ENCODE measurements at places on chromosomes 3 and 15.
A peak's percentile ranks its signal among the peaks of the same experiment; 100 is the strongest.

- no peak for DNase-seq
Observed at GRCh38 chr3:149547413-149547812, 72.9 kb downstream of the TM4SF4 start.

- no peak for DNase-seq
Observed at GRCh38 chr3:94734206-94734605, 671.3 kb downstream of the NSUN3 start.

- DNase-seq = no peak
Observed at GRCh38 chr15:71679223-71679792, 131.0 kb upstream of the NR2E3 start.

- peak; percentile 76 for DNase-seq
Observed at GRCh38 chr3:128068156-128068620, 16.0 kb downstream of the SEC61A1 start.

GRCh38 chr3:128492671-128493569 is at the start of gene GATA2:
Gene GATA2 (minus strand): TSS chr3:128493201. CDS start chr3:128487031, 6,170 bp downstream.
- DNase-seq = no peak

- no peak for DNase-seq
Observed at GRCh38 chr15:60124460-60125070, 120.5 kb downstream of the FOXB1 start.

DNA sequence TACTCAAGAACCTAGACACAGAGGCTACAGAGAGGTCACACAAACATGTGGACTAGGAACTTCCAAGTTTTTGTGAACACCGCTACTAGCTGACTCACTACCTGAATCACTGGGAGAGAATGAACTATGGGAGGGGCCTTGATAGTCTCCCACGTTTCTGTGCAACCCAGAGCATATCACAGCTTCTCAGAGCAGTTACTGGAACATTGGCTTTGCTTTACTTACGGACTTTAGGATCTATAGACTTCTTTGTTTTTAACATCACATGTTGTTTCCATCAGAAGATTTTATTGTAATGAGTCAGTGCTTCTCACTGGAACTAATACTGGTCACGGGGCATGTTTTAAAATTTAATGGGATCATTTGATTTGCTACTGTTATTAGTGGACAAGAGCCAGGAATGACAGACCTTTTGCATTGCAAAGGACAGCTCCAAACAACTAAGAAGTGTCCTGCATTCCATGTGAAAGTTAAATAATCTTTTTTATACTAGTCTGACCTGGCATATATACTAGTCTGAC is 35.6 kb downstream of the RTP4 start:
- DNase-seq = peak; percentile 99

- DNase-seq = no peak
Observed at GRCh38 chr15:34023907-34024306, 15.1 kb downstream of the AVEN start.

- DNase-seq = no peak
Observed at GRCh38 chr3:46477756-46478155, 13.1 kb upstream of the LTF start.

GRCh38 chr3:22939349-22939748 is 263.8 kb upstream of the UBE2E2 start:
- DNase-seq = peak; percentile 17

DNA sequence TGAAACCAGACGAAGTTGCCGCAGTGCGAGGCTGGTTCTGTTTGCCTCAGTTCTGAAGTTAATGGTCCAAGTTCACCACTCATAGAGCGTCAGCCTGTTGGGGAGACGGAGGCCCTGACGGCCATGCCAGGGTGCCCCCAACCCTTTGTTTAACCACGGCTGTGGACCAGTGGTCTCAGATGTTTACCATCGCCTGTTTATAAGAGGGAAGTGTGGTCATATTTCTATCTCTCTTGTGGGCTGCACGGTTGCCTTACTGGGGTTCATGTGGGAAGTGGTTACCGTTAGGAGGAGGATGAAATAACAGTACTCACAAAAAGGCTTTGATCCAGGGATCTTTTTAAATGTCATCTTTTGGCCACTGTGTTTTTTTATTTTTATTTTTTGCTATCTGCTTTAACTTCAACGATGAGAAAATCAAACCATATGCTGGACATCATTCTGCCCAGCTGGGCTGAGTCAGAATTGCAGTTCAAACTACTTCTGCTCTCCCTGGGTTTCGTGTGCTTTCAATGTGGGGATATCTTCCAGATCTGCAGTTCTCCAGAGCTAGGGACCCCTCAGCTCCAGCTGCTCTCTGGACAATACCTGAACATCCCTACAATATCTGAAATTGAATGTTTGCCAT is 17.8 kb downstream of the SMAD3 start:
- DNase-seq = peak; percentile 65

- no peak for DNase-seq
Observed at GRCh38 chr3:141797819-141798447, 34.7 kb downstream of the GRK7 start.

DNA sequence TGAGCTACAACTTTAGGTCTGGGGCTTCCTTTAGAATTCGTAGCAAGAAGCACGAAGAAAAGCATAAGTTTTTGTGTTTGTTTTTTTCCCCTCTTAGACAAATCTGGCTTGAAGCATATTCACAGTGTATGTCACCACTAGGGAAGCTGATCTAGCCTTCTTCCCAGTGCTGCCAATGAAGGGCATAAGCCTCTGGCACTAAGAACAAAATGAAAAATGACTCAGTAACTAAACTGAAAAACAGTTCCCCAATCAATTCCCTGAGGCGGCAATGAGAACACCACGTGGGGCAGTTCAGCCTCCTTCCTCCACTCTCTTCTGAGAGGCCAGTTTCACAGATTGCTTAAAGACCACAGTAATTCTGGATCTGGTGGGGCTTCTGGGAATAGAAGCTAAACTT is 338.1 kb downstream of the GAP43 start:
- no peak for DNase-seq

DNA sequence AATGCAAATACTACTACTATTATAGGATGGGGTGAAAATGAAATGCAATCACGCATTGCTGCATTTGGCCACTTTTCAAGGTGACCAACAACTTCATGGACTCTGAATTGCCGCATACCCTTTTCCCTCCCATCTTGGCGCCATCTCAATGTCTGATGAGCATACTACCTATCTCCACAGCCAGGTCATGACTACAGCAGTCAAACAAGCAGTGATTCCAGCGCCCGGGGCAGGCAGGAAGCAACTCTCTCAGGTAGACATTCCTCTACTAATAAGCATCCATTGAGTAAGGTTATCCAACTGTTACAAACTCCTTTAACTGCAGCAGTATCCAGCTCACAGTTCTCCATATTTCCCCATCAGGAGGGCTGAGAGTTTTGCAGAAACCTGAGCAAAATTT is 155.4 kb downstream of the ADAMTS17 start:
- no peak for DNase-seq

- no peak for DNase-seq
Observed at GRCh38 chr15:49748791-49749190, 127.9 kb downstream of the DTWD1 start.

GRCh38 chr15:29088666-29089065 is 181.0 kb downstream of the NSMCE3 start:
- no peak for DNase-seq

DNA sequence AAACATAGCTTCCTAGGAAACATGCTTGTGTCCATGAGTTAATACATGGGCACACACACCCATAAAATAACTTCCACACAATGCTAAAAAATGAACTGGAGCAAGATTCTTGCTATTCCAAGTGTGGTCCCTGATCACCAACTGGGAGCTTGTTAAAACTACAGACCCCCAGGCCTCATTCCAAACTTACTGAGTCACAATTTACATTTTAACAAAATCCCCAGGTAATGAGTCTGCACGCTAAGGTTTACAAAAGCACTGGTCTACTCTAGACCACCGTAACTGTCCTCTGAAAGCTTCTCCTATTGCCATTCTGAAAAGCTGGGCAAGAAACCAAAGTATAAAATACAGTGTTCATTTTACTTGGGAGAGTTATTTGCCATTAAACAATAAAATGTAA is 45.4 kb downstream of the IGF2BP2 start:
- DNase-seq = no peak

DNA sequence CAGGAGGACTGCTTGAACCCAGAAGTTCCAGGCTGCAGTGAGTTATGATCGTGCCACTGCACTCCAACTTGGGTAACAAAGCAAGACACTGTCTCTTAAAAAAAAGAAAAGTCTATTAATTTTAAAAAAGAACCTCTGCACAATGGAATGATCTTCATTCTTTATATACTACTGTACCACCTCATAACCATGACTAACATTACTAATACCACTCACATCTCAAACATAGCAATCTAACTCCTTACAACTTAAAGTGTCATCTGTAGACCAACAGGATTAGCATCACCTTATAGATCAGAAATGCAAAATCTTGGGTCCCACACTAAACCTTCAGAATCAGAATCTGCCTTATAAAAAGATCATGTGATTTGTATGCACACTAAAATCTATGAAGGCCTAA is 48.8 kb upstream of the MAP4 start:
- no peak for DNase-seq

DNA sequence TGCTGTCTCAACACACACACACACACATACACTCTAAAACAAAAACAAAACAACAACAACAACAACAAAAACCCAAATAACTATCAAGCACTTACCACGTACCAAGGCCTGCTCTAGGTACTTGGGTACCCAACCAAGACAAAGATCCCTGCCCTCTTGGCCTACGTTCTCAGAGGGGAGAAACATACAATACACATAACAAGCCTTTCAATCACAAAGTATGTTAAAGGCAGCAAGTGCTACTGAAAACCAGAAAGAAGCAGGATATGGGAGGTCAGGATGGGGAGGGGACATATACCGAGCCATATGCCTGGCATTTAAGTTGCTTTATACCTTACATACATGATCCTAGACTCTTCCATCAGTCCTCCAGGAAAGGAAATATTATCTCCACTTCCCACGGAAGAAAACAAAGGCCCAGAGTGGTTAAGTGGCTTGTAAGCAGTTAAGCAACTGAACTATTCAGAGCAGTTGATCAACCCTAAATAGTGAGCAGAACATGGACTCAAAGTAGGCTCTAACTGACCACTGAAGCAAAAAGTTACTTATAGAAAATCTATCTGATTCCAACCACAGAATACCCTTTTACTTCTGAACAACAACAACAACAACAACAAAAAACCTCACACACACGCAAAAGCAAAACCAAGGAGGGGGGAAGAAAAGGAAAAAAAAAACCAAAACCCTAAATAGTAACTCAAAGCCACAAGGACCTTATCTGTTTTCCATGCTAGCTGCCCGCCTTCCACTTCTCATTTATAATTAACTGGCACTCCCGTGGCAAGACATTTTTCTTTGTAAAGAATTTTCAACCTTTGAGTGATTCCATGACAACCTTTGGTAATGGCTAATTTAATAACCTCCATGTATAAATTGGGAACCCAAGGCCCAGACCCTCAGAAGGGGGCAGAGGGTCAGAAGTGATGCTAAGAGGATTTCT is 21.0 kb downstream of the PRICKLE2 start:
- no peak for DNase-seq

DNA sequence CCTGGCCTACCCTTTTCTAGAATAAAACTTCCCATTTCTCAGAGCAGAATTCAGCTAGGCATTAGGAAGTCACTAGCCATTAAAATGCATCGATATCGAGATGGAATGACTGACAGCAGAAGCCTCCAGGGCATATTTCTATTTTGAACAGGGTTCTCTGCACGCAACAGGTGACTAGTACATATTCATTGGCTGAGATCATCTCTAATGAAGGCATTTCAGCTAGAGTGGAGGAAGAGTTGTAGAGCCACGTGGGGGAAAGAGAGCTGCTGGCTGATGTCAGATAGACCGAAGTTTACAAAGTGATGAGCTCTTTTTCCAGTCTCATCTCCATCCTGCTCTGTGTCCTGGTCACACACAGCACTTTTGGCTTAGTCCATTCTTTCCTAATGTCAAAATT is 7.5 kb downstream of the TMEM40 start:
- DNase-seq = no peak

DNA sequence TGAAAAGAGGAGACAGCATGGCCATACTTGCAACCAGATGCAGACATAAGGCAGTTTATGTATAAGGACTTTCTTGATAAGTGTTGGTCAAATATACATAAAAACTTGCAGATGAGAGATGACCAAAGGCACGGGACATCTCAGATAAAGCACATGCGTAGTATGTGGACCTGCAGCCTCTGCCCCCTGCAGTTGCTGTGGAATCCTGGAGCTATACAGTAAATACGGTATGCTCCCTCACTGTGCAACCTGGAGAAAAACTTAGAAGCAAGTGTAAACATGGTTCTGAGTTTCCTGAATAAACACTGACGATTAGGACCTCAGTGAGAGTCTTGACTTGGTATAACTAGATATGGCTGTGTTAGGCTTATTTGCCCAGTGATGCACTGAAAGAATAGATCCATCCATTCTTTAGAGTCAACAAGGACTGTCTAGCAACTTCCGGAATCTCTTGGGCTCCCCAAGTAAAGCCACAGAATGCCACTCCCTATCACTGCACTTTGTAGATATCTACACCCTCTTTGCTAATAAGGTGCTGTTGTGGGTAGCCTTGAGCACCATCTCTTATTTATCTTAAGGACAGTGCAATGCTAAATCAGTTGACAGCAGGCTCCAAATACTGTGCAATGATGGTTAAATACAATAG is 40.2 kb downstream of the GJD2 start:
- no peak for DNase-seq

DNA sequence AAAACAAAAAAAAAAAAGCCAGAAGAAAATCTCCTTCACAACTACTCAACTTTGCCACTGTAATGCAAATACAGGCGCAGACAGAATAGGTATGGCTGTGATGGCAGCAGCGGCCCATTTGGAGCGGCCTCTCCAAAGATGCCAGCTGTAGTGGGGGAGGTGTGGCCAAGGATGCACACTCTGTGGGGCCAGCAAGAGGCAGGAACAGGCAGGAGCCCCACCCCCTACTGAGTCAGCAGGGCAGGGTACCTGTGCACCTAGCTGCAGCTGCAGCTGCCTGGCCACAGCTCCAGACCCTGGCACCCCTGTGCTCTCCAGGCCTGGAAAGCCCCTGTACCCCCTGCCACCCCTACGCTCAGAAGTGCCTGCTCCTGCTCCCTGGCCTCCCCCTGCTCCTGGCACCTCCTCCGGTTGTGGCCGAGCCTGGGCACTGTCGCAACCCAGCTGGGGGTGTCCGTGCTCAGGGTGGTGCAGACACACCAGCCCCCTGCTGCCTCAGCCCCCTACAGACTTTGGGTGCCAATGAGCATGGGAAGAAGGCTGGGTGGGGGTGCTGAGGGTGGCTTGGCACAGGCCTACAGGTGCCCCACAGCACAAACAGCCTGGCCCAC is 312.7 kb downstream of the ULK4 start:
- DNase-seq = no peak

GRCh38 chr3:125103406-125103805 is 47.6 kb upstream of the HEG1 start:
- no peak for DNase-seq
